Heart left ventricle (tissue), 16 donors: ENCODE measurements at places on chromosomes 2 and 18. TPM values are rescaled to one million over a fixed set of nuclear protein-coding genes. Genes with fewer than 3 reads are reported as not detected.
A peak's percentile ranks its signal among the peaks of the same experiment; 100 is the strongest.

CASP8 gene
- 1.8 TPM for polyA plus RNA-seq

UPP2 gene
- polyA plus RNA-seq, result not detected

GRCh38 chr18:53817976-53818950 is 406.2 kb downstream of the MBD2 start:
- H3K4me1 ChIP-seq, result no peaks in the 10 kb centered on the region
- no peak overlapping the region for H3K4me3 ChIP-seq
- no peak for DNase-seq
- no peaks in the 10 kb centered on the region for H3K36me3 ChIP-seq

- no peaks in the 10 kb centered on the region for H3K27me3 ChIP-seq
- H3K4me3 ChIP-seq, result no peak overlapping the region
- H3K4me1 ChIP-seq, result no peaks in the 10 kb centered on the region
- H3K27ac ChIP-seq, result no peak overlapping the region
- H3K36me3 ChIP-seq, result no peaks in the 10 kb centered on the region
These were observed 49.3 kb downstream of the SLC39A10 start for GRCh38 chr2:195706161-195706900.

DNA sequence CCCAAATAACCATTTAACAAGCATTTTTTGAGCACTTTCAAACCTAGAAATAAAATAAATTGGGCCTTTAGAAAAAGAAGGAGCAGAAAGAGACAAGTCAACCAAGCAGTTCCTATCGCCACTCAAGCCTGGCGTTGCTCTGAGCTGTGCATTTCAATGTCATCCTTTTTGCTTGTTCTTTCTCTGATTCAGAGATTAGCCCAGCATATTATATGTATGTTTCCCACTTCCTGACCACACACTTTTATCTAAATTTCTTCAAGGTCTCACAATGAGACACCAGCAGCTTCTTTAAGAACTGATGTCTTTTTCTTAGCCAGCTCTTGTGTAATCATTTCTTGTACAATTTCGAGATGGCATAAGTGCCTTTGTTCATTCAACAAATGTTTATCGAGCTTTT is 344.5 kb upstream of the ID2 start:
- H3K36me3 ChIP-seq, result no peaks in the 10 kb centered on the region
- no peaks in the 10 kb centered on the region for H3K27me3 ChIP-seq
- H3K4me1 ChIP-seq, result no peaks in the 10 kb centered on the region
- no peak overlapping the region for H3K4me3 ChIP-seq
- no peak overlapping the region for H3K27ac ChIP-seq

- no peaks in the 10 kb centered on the region for H3K36me3 ChIP-seq
- DNase-seq, result no peak
- H3K4me3 ChIP-seq, result no peak overlapping the region
- H3K27ac ChIP-seq, result peak overlapping the region; percentile 69
- H3K4me1 ChIP-seq, result peaks cover 12% of the 10 kb centered on the region
- H3K27me3 ChIP-seq, result no peaks in the 10 kb centered on the region
These were observed 208.1 kb downstream of the KLHL29 start for GRCh38 chr2:23592898-23593751.

GRCh38 chr2:176181551-176181950 is 6.9 kb upstream of the HOXD1 start:
- no peaks in the 10 kb centered on the region for H3K4me1 ChIP-seq
- H3K4me3 ChIP-seq, result no peak overlapping the region
- no peak for DNase-seq
- H3K27me3 ChIP-seq, result peaks cover 15% of the 10 kb centered on the region
- H3K36me3 ChIP-seq, result no peaks in the 10 kb centered on the region
- H3K27ac ChIP-seq, result no peak overlapping the region

DNA sequence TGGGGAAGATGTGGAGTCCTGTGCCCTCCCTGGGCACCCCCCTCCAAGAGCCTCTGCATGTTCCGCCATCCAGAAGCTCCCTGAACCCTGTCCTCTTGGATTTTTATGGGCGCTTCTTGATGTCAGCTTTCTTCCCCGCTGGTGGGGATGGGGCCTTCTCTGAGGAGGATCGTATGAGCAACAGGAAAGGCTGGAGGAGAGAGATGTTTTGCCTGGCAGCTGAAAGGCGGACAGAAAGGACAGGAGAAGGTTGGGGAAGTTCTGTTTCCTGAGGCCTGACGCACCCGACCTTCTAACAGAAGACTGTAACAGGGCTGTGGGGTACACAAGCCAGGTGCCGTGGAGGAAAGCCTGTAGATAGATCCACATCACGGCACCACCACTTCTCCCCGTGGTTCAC is 238.8 kb downstream of the LDLRAD4 start:
- no peaks in the 10 kb centered on the region for H3K27me3 ChIP-seq
- peaks cover 5% of the 10 kb centered on the region for H3K4me1 ChIP-seq
- H3K27ac ChIP-seq, result no peak overlapping the region
- H3K4me3 ChIP-seq, result no peak overlapping the region

DNA sequence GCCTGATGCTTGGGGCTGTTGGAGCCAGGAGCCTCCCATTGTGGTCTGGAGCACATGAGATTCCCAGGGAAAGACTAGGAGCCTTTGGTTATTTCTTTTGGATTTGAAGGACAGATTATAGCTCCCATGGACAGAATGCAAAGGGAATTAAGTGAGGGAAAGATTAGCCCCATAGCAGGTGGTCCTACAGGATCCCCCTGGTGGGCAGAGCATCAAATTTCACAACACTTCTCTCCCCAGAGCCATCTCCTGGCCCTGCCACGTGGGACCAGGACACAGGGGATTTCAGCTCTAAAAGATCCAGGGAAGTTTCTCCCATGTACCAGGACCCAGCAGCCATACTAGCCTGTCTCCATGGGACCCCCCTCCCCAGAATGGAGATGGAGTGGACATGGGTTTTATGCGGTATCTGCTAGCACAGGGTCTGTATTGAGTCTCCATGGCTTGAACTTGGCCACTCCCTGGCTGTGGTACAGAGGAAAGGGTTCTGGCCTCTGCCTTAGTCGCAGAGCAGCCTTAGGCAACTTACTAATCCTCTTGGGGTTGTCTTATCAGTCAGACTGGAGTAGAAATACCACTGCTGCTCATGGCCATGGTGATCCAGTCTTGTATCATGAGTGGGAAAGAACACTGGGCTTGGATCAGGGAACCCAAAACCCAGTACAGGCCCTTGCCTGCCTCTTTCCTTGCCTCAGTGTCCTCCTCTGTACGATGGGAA is 6.8 kb upstream of the PLB1 start:
- no peaks in the 10 kb centered on the region for H3K27me3 ChIP-seq
- DNase-seq, result no peak
- H3K36me3 ChIP-seq, result no peaks in the 10 kb centered on the region
- H3K4me1 ChIP-seq, result no peaks in the 10 kb centered on the region
- no peak overlapping the region for H3K4me3 ChIP-seq

GRCh38 chr2:86275384-86275799 is 62.0 kb downstream of the REEP1 start:
- H3K36me3 ChIP-seq, result no peaks in the 10 kb centered on the region
- no peak overlapping the region for H3K4me3 ChIP-seq
- peaks cover 25% of the 10 kb centered on the region for H3K4me1 ChIP-seq
- no peaks in the 10 kb centered on the region for H3K27me3 ChIP-seq
- no peak for DNase-seq

GRCh38 chr2:137367361-137367760 is 596.9 kb upstream of the HNMT start:
- DNase-seq, result no peak
- H3K27me3 ChIP-seq, result no peaks in the 10 kb centered on the region
- no peak overlapping the region for H3K4me3 ChIP-seq
- H3K27ac ChIP-seq, result no peak overlapping the region
- no peaks in the 10 kb centered on the region for H3K36me3 ChIP-seq

- H3K36me3 ChIP-seq, result no peaks in the 10 kb centered on the region
- H3K27ac ChIP-seq, result no peak overlapping the region
- no peaks in the 10 kb centered on the region for H3K27me3 ChIP-seq
- no peak overlapping the region for H3K4me3 ChIP-seq
These were observed 39.4 kb downstream of the NBAS start for GRCh38 chr2:15521641-15522181.

DNA sequence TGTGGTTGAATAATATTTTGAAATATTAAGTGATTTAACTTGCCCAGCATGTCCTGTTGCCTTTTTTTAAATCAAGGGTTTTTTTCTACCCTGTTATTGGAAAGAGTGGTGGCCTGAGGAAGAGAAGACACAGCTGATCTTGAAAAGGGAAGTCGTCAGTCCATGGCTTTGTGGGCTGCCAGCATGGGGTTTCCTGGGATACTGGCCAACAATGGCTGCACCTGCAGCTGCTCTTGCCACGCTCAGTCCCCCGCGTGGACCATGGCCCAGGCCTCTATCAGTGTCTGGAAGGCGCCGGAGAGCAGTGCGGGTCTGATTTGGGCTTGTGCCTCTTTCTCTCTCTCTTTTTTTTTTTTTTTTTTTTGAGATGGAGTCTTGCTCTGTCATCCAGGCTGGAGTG is 99.3 kb downstream of the ASB1 start:
- no peaks in the 10 kb centered on the region for H3K4me1 ChIP-seq
- no peak overlapping the region for H3K4me3 ChIP-seq
- no peak overlapping the region for H3K27ac ChIP-seq

- H3K36me3 ChIP-seq, result no peaks in the 10 kb centered on the region
- DNase-seq, result no peak
- H3K4me1 ChIP-seq, result no peaks in the 10 kb centered on the region
These were observed 380.0 kb upstream of the ACVR2A start for GRCh38 chr2:147464737-147465357.

DNA sequence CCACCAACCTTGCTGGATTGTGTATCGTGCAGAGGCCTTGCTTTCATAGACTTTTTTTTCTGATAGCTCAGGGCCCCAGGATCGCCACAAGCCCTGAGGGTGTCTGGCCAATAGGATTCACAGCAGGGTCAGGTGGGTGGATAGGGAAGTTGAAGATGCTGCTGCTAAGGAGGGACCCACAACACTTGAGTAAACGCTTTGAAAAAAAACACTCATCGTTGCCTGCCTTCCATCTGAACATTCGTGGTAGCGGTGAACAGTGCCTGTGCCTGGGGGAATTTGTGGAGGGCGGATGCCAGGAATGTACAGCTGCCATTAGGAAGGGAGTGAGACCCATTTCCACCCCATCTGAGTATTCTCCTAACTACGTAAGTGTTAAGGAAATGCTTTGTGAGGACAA is 104.6 kb upstream of the TPO start:
- H3K36me3 ChIP-seq, result no peaks in the 10 kb centered on the region
- no peaks in the 10 kb centered on the region for H3K4me1 ChIP-seq
- H3K27ac ChIP-seq, result no peak overlapping the region
- no peak for DNase-seq
- H3K27me3 ChIP-seq, result no peaks in the 10 kb centered on the region
- no peak overlapping the region for H3K4me3 ChIP-seq

DNA sequence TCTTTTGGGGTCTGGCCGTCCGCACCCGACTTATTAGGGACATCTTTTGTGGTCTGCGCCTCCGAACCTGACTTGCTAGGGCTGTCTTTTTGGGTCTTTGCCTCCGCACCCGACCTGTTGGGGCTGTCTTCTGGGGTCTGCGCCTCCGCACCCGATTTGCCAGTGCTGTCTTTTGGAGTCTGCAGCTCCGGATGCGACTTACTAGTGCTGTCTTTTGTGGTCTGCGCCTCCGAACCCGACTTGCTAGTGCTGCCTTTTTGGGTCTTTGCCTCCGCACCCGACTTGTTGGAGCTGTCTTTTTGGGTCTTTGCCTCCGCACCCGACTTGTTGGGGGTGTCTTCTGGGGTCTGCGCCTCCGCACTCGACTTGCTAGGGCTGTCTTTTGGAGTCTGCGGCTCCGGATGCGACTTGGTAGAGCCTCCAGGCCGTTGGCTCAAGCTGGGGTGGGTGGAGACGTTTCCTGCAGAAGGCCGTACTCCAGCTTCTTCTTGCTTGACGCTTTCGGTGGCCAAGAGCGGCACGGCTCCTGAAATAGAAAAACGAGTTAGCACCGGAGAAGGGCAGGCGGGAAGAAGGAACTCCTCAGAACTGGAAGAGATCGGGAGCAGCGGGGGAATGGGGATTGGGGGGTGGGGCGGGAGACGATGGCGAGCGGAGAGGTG is 498 bp downstream of the TGOLN2 start:
- peak overlapping the region; percentile 94 for H3K27ac ChIP-seq
- H3K27me3 ChIP-seq, result no peaks in the 10 kb centered on the region
- DNase-seq, result peak; percentile 77
- H3K36me3 ChIP-seq, result peaks cover 10% of the 10 kb centered on the region
- H3K4me3 ChIP-seq, result peak overlapping the region; percentile 75

DNA sequence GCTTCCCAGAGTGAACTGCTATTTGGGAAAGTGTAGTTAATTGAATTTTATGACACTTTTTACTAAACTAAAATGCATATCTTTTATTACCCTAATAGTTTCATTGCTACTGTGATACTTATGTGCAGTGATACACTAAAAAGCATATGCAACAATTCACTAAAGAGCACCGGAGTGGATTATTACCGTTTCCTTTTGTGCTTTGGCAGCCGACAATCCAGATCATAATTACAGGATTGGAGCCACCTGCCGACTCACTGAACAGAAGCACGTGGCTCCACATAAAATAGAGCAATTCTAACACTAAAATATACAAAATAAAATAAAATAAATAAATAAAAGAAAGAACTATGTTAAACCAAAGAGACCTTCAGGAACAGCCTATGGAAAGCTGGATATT is 583.4 kb downstream of the NRXN1 start:
- no peak overlapping the region for H3K27ac ChIP-seq
- no peaks in the 10 kb centered on the region for H3K4me1 ChIP-seq

GRCh38 chr2:105447476-105447875 is 48.6 kb upstream of the FHL2 start:
- H3K36me3 ChIP-seq, result no peaks in the 10 kb centered on the region
- H3K27ac ChIP-seq, result no peak overlapping the region
- DNase-seq, result no peak
- H3K4me1 ChIP-seq, result no peaks in the 10 kb centered on the region

- no peaks in the 10 kb centered on the region for H3K36me3 ChIP-seq
- H3K27ac ChIP-seq, result no peak overlapping the region
- H3K27me3 ChIP-seq, result no peaks in the 10 kb centered on the region
- H3K4me3 ChIP-seq, result no peak overlapping the region
- no peak for DNase-seq
These were observed 800.1 kb downstream of the SATB2 start for GRCh38 chr2:198657512-198658121.

DNA sequence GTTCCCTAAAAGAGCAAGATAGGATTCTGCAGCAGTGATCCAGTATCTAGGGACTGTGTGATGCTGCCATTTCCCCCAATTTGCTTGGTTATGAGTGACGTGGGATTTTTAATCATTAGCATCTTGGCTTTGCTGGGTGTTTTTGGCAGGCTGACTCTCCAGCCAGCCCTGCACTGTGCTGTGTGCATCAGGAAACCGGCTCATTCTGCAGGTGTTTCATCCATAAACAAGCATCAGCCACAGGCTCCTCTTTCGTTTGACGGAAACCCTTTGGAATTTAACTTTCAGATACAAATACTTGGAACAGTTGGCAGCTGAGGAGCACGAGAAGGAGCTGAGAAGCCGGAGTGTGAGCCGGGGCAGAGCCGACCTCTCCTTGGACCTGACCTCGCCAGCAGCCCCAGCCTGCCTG is 135.9 kb downstream of the TPGS2 start:
- peak overlapping the region; percentile 72 for H3K27ac ChIP-seq
- peaks cover 20% of the 10 kb centered on the region for H3K36me3 ChIP-seq
- no peaks in the 10 kb centered on the region for H3K27me3 ChIP-seq

GRCh38 chr18:63079114-63079513 is 240.5 kb downstream of the BCL2 start:
- H3K4me1 ChIP-seq, result no peaks in the 10 kb centered on the region
- H3K27me3 ChIP-seq, result no peaks in the 10 kb centered on the region
- H3K27ac ChIP-seq, result no peak overlapping the region
- H3K36me3 ChIP-seq, result no peaks in the 10 kb centered on the region
- no peak for DNase-seq
